ENCODE measurements at places on chromosomes 3 and 15.

DNA sequence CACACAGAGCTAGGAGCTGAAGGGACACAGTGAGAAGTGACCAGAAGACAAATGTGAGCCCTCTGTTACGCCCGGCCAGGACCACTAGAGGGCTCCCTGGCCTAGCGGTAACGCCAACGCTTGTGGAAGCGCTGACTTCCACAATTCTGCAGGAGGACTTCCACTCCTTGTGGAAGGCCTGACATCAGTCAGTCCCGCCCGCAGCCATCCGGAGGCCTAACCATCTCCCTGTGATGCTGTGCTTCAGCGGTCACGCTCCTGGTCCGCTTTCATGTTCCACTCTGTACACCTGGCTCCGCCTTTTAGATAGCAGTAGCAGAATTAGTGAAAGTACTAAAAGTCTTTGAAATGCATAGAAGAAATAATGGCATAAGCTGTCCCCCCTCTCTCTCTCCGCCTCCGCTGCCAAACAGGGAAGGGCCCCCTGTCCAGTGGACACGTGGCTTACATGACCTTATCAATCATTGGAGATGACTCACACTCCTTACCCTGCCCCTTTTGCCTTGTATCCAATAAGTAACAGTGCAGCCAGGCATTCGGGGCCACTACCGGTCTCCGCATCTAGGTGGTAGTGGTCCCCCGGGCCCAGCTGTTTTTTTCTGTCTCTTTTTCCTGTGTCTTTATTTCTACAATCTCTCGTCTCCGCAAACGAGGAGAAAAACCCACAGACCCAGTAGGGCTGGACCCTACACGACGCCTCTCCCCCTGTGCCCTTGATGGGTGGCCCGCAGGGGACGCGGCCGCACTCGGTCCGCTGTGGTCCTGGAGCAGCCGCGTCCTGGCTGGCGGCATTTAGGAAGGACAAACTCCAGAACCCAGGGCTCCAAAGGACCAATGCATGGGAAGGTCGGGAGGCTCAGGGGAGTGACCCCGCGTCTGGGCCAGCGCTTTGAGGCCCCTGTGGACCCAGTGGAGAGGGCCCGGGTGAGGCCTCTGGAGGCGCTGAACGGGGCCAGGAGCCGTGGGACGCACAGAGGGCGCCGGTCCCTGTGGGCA, 27.0 kb upstream of the RPL32 start:
- H3K27me3 ChIP-seq, result no peaks in the 10 kb centered on the region
- no peaks in the 10 kb centered on the region for H3K36me3 ChIP-seq
- DNase-seq, result peak; percentile 60
- peaks cover 29% of the 10 kb centered on the region for H3K4me1 ChIP-seq
- no peak overlapping the region for H3K27ac ChIP-seq
- peak overlapping the region; percentile 61 for H3K4me3 ChIP-seq

DNA sequence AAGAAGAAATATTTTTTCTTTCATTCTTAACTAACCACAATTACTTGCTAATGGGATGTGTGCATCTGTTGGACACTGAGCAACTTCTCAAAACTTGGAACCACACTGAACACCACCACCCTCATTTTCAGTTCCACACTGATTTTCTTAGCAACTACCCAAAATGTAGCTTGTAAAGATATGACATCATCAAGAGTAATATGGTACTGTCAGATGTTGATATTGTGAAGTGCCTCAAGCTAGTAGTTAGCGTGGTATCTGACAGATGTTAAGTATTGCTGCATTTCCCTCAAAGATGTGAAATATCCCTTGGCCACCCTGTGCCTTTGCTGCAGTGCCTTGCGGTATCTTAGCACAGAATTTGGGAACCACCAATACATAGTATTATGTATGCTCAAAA, 9.3 kb downstream of the RFTN1 start:
- H3K36me3 ChIP-seq, result no peaks in the 10 kb centered on the region
- no peak for DNase-seq
- no peaks in the 10 kb centered on the region for H3K27me3 ChIP-seq
- no peak overlapping the region for H3K4me3 ChIP-seq
- H3K27ac ChIP-seq, result no peak overlapping the region
- peaks cover 5% of the 10 kb centered on the region for H3K4me1 ChIP-seq

DNA sequence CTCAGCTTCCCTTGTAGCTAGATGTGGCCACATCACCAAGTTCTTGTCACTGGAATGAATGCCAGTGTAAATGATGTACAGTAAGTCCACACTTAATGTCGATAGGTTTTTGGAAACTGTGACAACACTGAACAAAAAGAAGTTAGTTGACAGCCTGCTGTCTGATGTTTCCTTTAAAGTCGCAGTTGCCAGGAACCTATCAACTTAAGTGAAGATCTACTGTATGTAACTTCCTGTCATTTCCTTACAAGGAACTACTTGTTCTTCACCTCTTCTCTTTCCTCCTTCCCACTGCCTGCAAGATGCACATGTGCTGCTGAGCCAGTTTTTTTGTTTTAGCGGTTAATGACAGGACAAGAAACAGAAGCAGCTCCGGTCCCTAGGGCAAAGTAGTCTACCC, 44.6 kb downstream of the HDGFL3 start:
- no peaks in the 10 kb centered on the region for H3K36me3 ChIP-seq
- no peaks in the 10 kb centered on the region for H3K27me3 ChIP-seq
- DNase-seq, result no peak
- no peak overlapping the region for H3K4me3 ChIP-seq
- H3K27ac ChIP-seq, result no peak overlapping the region

GRCh38 chr3:71559021-71559420, 24.5 kb downstream of the FOXP1 start:
- no peak overlapping the region for H3K4me3 ChIP-seq
- H3K36me3 ChIP-seq, result no peaks in the 10 kb centered on the region
- H3K27me3 ChIP-seq, result no peaks in the 10 kb centered on the region
- H3K4me1 ChIP-seq, result peaks cover 4% of the 10 kb centered on the region

- H3K4me1 ChIP-seq, result peaks cover 43% of the 10 kb centered on the region
- no peaks in the 10 kb centered on the region for H3K27me3 ChIP-seq
- no peaks in the 10 kb centered on the region for H3K36me3 ChIP-seq
- H3K27ac ChIP-seq, result peak overlapping the region; percentile 78
Observed at GRCh38 chr3:86986671-86987420, 4.1 kb downstream of the VGLL3 start.

DNA sequence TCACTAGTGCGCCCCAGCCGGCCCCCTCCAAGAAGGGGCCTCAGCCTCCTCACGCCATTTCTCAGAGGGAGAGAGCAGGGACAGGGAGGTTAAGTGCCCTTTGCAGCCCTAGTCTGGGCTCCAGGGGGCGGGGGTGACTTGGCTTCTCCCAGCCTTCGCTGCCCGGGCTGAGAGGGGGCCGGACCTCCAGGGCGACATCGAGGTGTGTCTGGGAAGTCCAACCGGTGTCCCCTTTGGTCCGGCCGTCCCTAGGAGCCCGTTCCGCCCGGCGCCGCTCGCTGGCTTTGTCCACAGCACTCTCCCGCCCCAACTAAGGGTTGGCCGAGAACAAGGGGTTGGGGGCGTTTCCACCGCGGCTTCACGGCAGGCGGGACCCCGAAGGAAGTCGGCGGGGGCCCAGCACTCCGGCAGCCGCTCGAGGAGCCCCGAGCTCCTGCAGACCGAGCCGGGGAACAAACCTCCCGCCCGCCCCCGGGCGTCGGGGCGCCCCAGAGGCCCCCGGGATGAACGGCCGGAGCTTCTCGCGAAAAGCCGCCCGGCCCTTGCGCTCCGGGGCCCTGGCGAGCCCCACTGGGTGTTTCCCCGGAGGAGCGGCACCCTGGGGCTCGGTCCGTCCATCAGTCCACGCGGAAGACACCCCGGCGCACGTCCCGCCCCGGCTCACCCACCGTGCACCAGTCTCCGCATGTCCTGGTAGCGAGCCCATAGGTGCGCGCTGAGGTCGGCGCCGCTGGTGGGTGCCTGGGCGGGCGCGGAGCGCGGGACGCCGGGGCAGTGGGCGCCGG, 627 bp downstream of the NT5DC2 start:
- H3K4me3 ChIP-seq, result peak overlapping the region; percentile 74
- peak overlapping the region; percentile 53 for H3K27ac ChIP-seq

GRCh38 chr3:197789309-197789708, 1.7 kb upstream of the LRCH3 start:
- H3K36me3 ChIP-seq, result peaks cover 3% of the 10 kb centered on the region
- H3K4me3 ChIP-seq, result no peak overlapping the region
- H3K4me1 ChIP-seq, result peaks cover 24% of the 10 kb centered on the region

DNA sequence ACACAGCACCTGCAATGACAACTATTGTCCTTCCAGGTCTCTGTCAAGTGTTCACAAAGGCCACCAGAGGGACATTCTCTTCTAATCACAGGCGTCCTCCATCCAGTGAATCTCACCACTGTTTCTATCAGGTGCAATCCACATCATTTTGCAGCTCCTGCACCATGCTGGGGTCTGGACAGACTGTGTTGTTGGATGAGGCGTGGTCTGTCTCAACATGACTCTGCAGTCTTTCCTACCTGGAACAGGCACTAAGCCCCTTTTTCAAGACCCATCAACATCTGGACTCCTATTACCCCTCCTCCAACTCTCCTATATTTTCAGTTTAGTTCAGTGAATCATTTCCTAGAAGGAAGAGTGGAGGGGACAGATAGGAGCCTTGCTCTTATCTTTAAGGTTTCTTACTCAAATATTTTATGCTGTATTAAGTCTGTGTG, 31.5 kb upstream of the VEPH1 start:
- H3K4me3 ChIP-seq, result no peak overlapping the region
- no peak for DNase-seq
- no peak overlapping the region for H3K27ac ChIP-seq
- no peaks in the 10 kb centered on the region for H3K36me3 ChIP-seq

DNA sequence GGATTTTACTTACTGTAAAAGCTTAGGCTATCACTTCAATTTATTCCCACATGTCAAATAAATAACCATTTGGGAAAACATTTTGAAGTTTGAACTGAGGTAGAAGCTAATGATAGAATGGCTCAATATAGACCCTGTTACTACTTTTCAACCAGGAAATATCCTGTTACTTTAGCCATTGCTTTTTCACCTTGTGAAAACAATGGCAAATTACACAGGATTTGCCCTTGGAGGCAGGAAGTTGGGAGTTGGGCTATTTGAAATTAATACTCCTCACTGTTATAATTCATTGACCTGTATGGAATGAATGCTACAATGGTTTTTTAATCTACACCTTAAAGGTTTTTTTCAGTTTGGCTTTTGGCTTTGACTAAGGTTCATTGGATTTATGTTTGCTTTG, 98.1 kb upstream of the UBE2E2 start:
- no peak overlapping the region for H3K27ac ChIP-seq
- no peaks in the 10 kb centered on the region for H3K4me1 ChIP-seq
- no peaks in the 10 kb centered on the region for H3K36me3 ChIP-seq

DNA sequence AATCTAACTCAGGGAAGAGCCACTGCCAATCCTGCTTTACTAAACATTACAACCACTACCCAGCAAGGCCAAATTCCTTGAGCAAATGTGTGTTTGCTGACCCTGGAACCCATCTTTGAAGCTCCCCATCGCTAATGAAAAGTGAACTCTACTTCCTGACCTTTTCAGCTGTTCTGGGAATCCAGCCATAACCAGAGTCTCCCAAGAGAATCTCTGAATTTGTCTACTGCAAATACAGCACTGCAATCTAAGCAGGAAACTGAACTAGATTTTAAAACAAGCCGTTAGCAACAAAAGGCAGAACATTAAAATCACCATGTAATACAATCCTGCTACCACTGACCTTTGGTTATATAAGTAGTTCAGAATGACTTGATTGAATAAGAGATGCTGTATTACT, 309.2 kb downstream of the MAGI1 start:
- no peaks in the 10 kb centered on the region for H3K36me3 ChIP-seq
- H3K27ac ChIP-seq, result no peak overlapping the region
- no peak for DNase-seq
- no peaks in the 10 kb centered on the region for H3K27me3 ChIP-seq
- H3K4me3 ChIP-seq, result no peak overlapping the region
- peaks cover 2% of the 10 kb centered on the region for H3K4me1 ChIP-seq

GRCh38 chr3:67521053-67521646, 133.3 kb downstream of the SUCLG2 start:
- DNase-seq, result no peak
- H3K4me3 ChIP-seq, result no peak overlapping the region
- no peaks in the 10 kb centered on the region for H3K4me1 ChIP-seq
- no peak overlapping the region for H3K27ac ChIP-seq
- H3K36me3 ChIP-seq, result no peaks in the 10 kb centered on the region

GRCh38 chr3:33791477-33792166, 6.8 kb upstream of the PDCD6IP start:
- no peaks in the 10 kb centered on the region for H3K27me3 ChIP-seq
- H3K4me1 ChIP-seq, result no peaks in the 10 kb centered on the region
- no peak overlapping the region for H3K27ac ChIP-seq
- no peaks in the 10 kb centered on the region for H3K36me3 ChIP-seq
- no peak overlapping the region for H3K4me3 ChIP-seq
- no peak for DNase-seq

- peaks cover 37% of the 10 kb centered on the region for H3K4me1 ChIP-seq
- peak overlapping the region; percentile 80 for H3K4me3 ChIP-seq
Observed at GRCh38 chr3:128488991-128489673, 3.9 kb downstream of the GATA2 start.

GRCh38 chr15:36362509-36362915, 216.9 kb upstream of the CDIN1 start:
- no peak overlapping the region for H3K4me3 ChIP-seq
- H3K27me3 ChIP-seq, result no peaks in the 10 kb centered on the region
- peaks cover 15% of the 10 kb centered on the region for H3K4me1 ChIP-seq
- H3K27ac ChIP-seq, result no peak overlapping the region

DNA sequence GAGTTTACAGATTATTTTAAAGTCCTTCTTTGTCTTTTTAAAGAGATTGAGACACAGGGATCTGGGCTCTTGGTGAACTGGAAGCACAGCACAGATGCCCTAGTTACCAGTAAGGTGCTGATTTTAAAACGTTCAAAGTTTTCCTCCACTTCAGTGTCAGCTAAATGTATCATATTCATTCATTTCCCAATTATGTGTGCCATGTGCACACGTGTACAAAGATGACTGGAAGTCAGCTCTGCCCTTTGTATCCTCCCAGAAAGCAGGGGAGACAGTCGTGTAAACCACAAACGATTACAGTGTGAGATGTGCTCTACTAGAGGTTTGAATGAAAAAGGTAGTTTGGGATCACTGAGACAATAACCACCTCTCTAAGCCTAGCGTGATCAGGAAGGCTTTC, 730 bp downstream of the ZKSCAN7 start:
- peaks cover 16% of the 10 kb centered on the region for H3K4me1 ChIP-seq
- DNase-seq, result no peak
- peak overlapping the region; percentile 79 for H3K27ac ChIP-seq

DNA sequence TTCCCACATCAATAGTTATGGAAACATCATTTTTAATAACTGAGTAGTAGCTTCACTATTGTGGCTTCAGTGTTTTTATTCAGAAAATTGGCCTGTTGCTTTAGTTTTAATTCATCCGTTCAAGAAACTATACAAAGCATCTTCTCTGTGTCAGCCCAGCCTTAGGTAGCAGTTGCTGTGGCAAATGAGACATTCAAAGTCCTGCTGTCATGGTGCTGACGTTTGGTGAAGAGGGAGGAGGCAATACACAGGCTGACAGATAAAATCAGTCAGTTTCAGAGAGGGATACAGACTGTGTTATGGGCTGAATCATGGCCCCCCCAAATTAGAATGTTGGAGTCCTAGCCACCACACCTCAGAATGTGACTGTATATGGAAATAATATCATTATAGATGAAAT, 56.5 kb downstream of the SLC7A14 start:
- no peaks in the 10 kb centered on the region for H3K36me3 ChIP-seq
- H3K27me3 ChIP-seq, result no peaks in the 10 kb centered on the region
- no peak overlapping the region for H3K4me3 ChIP-seq

GRCh38 chr15:66924889-66925288, 140.5 kb upstream of the SMAD3 start:
- peaks cover 20% of the 10 kb centered on the region for H3K4me1 ChIP-seq
- no peak overlapping the region for H3K27ac ChIP-seq
- no peak for DNase-seq
- H3K36me3 ChIP-seq, result no peaks in the 10 kb centered on the region
